Spleen (tissue), 13 donors: ENCODE measurements at places on chromosomes 1 and 21. TPM values are rescaled to one million over a fixed set of nuclear protein-coding genes. Genes with fewer than 3 reads are reported as not detected.
A peak's percentile ranks its signal among the peaks of the same experiment; 100 is the strongest.

The AMY2B gene
- polyA plus RNA-seq, result 25.3 TPM

- no peak for DNase-seq
These were observed 45.3 kb downstream of the TIAM1 start for GRCh38 chr21:31298618-31299269.

DNA sequence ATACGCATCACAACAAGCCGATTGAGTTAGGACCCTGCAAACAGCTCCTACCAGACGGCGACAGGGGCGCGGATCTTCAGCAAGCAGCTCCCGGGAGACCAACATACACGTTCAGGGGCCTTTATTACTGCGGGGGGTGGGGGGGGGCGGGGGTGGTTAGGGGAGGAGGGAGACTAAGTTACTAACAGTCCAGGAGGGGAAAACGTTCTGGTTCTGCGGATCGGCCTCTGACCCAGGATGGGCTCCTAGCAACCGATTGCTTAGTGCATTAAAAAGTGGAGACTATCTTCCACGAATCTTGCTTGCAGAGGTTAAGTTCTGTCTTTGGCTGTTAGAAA is 162.0 kb downstream of the RUNX1 start:
- no peak for DNase-seq

DNA sequence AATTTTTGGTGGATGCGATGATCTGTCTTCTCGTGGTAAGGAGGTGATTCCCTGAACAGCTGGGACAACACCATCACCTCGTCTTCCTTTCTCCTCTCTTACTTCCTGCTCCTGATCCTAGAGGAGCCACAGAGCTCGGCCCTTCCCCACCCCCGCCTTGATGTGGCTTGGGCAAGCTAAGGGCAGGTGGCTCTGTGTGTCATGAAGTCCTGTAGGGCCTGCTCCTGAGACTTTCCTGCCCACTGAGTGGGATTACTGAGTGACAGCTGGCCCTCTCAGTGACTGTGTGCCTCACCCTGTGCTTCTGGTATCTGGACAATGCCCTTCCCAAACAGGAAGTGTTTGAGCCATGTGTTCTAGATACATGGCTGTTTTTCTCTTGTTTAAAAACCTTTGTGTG is 153.0 kb downstream of the KCNJ6 start:
- no peak for DNase-seq

DNA sequence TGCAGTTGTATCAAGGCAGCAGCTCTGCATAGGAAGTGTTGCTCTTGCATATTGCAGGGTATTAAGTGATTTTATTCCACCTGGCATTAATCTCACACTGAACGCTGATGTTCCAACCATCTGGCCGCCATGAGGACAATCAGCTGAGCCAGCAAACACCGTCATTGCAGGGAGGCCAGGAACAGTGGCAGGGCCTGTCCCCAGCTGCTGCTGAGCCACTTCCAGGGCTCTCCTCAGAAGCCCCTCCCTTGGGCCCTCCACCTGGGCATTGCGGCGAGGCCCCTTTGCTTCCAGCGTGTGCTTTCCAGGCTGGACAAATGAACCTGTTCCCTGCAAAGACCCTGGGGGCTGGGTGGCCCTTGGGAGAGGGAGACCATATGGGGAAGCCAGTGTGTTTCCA is 171.6 kb upstream of the C1orf174 start:
- DNase-seq, result peak; percentile 33
